ENCODE measurements at places on chromosomes 4 and X.

DNA sequence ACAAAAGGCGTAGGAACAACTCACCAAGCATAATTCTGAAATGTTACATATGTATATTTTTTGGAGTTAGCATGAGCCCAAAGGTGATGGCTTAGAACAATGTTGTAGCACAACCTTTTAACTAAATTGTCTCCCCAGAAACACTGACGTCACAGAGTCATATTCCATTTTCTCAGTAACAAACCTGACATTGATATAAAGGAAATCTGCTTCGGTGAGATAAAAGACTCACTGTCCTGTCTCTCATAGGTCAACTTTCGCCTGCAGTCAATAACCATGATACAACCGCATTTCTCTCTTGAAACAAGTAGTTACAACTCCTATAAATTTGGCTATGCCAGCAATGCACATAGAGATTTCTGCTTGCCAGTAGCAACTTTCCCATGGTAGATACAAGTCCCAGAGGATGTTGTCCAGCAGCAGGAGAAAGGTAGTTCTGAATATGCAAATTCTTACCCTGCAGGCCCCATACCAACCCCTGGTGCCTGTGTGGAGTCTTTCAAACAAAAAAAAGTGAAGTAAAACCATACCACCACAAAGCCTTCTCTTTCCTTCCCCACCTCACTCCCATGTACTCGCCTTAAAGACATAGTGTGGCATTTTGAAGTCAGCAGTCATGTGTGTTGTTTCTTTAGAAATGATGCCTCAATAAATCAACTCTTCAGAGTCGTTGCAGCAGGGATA lies 47.9 kb downstream of the MTM1 start:
- no peak for DNase-seq

GRCh38 chr4:566508-567295 lies 9.4 kb downstream of the TMEM271 start:
- DNase-seq, result no peak

GRCh38 chr4:108391701-108392455 lies 223.1 kb upstream of the LEF1 start:
- DNase-seq, result no peak

DNA sequence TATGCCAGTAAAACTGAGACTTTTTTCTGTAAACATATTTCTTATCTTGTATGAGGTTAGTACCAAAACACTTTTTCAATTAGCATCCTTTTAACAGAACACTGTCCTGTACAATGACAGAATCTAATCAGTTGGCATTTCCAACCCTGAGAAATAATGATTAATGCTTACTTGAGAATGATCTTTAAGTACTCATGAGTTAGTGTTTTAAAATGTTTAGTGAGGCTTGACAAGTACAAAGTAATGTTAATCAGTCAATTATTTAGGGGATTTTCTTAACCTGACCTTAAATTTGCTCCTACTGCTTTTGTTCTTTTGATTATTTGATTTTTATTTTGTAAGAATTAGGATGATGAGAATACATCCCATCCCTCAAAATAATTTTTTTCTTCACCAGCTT lies 496.5 kb downstream of the RPA4 start:
- DNase-seq, result no peak

- DNase-seq, result no peak
Observed at GRCh38 chr4:57668621-57669020, 558.4 kb upstream of the IGFBP7 start.

DNA sequence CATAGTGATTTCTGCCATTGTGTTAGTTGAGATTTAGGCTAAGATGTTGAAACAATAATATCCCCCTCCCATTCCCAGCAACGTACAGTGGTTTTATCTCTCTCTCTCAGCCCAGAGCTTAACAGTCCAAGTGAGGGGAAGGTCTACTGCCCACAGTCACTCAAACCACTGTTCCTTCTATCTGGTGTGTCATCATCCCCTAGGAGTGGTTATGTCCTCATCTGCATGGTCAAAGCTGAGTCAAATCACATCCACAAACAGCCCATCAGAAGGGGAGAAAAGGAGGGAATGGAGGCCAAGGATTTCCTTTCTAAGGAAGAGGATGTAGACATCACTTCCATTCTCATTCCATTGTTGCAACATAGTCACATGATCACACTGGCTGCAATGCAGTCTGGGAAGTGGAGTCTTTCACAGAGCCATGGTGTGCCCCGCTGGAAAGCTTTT lies 42.8 kb upstream of the CHRNA9 start:
- DNase-seq, result no peak

- DNase-seq, result no peak
Observed at GRCh38 chrX:122087341-122087740, 1039.9 kb downstream of the GLUD2 start.

DNA sequence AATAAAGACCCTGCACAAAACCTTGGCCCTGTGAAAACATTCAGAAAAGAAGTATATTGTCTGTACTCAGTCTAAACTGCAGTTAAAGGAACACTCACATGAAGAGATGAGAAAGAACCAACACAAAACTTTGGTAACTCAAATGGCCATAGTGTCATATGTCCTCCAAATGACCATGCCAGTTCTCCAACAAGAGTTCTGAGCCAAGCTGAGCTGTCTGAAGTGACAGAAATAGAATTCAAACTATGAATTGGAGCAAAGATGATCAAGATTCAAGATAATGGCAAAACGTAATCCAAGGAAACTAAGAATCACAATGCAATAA lies 739.3 kb upstream of the NDST4 start:
- no peak for DNase-seq

GRCh38 chr4:155079871-155080270 lies 128.6 kb upstream of the NPY2R start:
- DNase-seq, result no peak

All from SHP77 treated with DMSO at 0.1 percent for 48 hours (cell line).